Effector CD4-positive, alpha-beta T cell (primary cell): ENCODE measurements at places on chromosomes 2 and 18.

DNA sequence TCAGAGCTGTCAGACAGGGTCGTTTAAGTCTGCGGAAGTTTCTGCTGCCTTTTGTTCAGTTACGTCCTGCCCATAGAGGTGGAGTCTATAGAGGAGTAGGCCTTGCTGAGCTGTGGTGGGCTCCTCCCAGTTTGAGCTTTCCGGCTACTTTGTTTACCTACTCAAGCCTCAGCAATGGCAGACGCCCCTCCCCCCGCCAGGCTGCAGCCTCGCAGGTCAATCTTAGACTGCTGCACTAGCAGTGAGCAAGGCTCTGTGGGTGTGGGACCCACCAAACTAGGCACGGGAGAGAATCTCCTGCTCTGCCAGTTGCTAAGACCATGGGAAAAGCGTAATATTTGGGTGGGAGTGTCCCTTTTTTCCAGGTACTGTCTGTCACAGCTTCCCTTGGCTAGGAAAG, 86.5 kb downstream of the EFEMP1 start:
- DNase-seq: no peak

- DNase-seq: no peak
Observed at GRCh38 chr2:223576873-223577272, 25.3 kb downstream of the SCG2 start.

DNA sequence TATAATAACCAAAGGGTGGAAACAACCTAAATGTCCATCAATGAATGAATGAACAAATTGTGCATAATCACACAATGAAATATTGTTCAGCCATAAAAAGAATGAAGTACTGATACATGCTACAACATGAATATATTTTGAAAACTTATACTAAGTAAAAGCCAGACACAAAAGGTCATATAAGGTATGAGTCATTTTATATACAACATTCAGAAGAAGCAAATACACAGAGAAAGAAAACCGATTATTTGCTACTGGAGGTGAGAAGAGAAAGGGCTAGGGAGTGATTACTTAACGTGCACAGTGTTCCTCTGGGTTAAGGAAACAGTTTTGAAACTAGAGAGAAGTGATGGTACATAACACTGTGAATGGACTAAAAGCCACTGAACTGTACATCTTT, 105.3 kb downstream of the GORASP2 start:
- no peak for DNase-seq

GRCh38 chr2:41914936-41915335, 132.9 kb upstream of the PKDCC start:
- no peak for DNase-seq

DNA sequence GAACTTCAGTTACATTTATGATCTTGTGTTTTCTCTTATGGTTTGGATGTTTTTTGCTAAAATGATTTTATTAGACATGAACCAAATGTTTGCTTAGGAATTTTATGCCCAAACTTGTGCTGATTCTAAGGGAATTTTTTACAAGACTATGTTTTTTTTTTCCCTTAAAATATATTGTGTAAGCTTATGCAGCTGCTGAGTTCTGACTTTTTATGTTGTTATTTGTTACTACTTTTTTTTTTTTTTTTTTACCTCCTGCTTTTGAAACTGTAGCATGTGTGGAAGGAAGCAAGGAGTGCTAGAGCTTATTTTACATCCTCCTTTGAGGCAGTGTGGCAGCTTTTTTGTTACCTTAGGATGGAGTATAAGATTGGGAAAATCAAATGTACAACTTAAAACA, 6.0 kb upstream of the DNAH7 start:
- DNase-seq: no peak

DNA sequence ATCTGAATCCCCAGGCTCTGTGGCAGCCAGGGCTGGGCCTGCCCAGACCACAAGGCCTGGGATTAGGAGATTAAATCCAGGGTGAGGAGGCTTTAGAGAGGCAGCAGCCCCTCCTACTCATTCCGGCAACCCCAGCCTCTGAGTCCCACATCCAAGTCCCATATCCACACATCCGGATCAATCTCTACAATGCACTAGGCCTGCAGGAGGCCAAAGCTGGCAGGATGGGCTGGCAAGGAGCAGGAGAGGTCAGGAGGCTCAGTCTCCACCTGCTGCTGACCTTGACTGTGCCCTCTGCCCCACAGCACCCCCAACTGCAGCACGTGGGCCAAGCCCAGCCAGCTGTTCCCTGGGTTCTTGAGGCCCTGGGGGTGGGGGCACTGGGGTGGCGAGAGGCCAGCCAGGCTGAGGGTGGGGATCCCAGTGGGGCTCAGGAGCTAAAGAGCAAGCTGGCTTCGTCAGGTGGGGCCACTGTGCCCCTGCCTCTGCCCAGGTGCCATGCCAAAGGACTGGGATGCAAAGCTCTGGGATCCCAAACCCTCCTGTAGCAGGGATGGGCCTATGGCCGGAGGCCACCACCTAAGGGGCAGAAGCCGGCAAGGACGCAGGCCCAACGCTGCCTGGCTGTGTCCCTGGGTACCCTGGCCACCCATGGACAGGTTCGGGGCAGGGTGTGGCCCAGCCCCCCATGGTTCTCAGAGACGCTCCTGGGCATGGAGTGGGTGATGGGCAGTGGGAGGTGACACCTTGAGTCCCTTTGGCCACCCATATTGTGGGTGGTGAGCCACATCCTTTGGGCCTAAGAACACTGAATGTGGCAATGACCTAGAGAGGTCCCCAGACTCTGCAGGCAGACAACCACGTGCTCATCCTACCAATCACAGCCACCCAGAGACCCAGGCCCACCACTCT, 3.2 kb downstream of the KIF1A start:
- no peak for DNase-seq

- DNase-seq: no peak
Observed at GRCh38 chr18:35703043-35703688, 121.6 kb downstream of the GALNT1 start.

DNA sequence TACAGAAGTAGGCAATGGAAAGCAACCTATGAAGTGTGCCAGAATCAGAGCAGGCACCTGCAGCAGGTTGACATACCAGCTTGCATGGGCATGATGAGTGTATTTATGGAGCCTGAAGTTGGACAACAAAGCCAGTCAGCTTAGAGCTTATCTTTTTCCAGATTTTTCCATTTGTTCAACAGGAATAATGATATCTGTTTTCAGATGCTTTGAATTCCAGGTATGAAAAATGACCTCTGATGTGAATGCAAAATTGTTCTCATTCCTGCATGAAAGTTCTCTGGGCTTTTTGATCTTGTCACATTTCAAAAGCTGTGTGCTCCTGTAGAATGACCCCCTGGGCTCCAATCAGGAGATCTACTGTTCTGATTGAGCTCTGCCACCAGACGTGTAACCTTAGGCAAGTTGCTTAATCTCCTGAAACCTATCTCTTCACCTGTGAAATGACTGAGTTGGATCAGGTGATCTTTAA, 38.2 kb upstream of the VIT start:
- DNase-seq: no peak

DNA sequence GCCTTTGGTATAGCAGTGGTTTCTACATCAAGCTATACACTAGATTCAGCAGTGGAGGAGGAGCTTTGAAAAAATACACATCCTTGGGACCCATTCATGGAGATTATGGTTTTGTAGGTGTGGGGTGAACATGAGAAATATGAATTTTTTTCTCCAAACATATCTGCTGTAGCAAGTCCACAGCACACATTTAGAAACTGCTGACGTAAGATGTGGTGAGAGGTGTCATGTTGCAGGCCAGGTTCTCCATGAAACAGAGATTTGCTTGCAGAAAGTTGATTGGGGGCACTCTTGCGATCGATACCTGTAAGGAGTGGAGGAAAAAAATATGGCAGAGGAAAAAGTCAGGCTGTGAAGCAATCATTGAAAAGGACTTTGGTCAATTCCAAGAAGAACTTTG, 67.9 kb downstream of the FASTKD2 start:
- DNase-seq: no peak

DNA sequence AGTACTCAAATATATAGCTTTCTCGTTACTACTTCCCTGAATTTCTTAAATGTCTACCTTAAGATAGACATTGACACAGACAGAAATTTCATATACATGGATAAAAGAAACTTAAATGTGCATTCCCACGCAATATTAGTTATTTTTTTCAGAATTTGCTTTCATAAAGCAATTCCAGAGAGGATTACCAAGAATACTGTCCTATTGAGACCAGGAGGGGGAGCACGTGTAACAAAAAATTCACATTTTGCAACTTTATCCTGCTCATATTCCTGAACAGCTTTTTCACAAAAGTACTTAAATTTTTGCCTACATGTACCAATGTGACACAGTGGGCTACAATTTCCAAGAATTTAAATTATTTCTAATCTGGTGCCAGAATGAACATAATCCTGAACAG, 30.7 kb upstream of the ERCC3 start:
- DNase-seq: no peak
